ENCODE measurements at places on chromosomes 5 and 9.

DNA sequence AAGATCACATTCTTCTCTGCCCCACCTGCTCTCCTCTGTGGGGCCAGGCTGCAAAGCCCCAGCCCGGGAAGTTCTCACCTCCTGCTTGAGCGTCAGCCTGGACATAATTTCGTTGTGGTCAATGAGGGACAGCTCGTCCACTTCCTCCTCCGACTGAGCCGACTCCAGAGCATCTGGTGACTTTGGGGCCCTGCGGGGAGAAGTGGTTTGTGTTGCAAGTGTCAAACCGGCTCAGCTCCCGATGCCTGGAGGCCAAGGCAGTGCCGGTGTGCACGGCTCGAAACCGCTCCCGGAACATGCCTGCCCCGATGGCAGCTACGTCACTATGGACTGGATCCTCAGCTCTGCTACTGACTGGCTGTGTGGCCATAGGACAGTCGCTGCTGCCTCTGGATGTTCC is 52.8 kb downstream of the PRRT1B start:
- no peak for DNase-seq

GRCh38 chr5:140298183-140298601 is 4.7 kb downstream of the PFDN1 start:
- no peak for DNase-seq

DNA sequence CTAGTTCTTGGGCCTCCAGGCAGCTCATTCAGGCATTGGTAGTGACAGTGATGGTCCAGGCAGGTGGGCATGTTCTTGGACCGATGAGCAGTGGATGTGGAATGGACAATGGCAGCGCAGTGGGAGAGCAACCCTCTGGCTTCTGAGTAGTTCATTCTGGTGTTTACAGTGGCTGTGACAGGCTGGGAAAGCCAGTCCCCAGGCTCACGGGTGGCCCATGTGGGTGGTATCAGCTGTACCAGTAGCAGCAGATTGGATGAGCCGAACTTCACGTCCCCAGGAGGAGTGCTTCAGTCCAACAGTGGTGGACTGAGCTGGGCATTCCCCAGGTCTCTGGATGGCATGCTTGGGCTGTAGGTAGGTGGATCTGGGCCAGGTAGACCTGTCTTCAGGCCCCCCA is 515.6 kb upstream of the ACO1 start:
- DNase-seq, result no peak

- DNase-seq, result no peak
Measured at GRCh38 chr9:114163517-114163951, 8.2 kb downstream of the COL27A1 start.

- no peak for DNase-seq
Measured at GRCh38 chr5:151706906-151707305, 20.2 kb upstream of the SPARC start.

DNA sequence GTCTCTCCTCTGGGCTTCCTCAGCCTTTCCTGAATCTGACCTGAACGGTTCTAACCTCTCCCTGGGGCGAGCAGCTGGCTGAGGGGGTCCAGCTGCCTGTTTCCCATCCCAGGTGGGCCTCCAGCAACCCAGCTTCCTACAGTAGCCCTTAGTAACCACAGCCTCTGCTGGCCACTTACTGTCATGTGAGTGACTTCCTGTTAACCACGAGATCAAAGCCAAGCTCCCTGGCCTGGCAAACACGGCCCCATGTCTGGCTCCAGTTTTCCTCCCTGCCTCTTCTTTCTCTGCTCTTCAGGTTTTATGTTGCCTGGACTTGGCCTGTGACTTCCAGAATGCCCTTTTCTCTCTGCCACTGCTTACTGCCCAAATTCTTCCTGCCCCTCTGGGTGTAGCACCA is 47.2 kb upstream of the DAB2IP start:
- DNase-seq, result no peak

DNA sequence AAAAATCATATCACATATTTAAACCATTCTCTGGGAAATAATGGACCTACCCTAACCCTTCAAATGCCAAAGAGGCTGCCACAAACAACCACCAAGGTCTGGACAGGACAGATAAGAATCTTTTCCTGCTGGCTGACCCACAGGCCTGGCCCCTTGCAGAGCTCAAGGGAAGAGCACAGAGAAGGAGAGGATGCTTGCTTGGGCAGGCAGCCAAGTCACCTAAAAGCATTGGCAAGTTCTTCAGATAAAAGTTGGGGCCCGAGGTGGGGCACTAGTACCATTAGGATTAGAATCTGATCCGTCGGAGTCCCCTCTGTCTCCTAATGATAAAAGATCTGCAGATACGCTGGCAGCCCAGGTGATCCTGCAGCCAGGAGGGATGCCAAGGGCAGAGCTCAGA is 176.6 kb downstream of the GABBR2 start:
- no peak for DNase-seq

GRCh38 chr9:84773022-84773421 is 103.5 kb downstream of the NTRK2 start:
- DNase-seq, result no peak

GRCh38 chr9:79945016-79945415 is 373.3 kb downstream of the TLE4 start:
- no peak for DNase-seq

DNA sequence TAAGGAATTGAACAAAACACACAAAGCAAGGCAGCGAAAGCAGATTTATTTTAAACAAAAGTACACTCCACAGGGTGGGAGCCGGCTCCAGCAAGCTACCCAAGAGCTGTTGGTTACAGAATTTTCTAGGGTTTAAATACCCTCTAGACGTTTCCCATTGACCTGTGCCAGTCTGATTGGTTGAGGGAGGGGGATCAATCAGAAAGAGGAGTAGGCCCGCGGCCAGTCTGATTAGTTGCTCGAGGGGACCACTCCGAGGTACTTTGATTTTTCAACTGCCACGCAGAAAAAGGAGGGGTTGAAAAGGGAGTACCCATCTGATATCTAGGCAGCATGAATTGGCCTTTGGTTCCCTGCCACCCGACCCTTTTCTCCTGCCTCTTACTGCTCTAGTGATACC is 998 bp downstream of the SRP19 start:
- DNase-seq, result no peak

DNA sequence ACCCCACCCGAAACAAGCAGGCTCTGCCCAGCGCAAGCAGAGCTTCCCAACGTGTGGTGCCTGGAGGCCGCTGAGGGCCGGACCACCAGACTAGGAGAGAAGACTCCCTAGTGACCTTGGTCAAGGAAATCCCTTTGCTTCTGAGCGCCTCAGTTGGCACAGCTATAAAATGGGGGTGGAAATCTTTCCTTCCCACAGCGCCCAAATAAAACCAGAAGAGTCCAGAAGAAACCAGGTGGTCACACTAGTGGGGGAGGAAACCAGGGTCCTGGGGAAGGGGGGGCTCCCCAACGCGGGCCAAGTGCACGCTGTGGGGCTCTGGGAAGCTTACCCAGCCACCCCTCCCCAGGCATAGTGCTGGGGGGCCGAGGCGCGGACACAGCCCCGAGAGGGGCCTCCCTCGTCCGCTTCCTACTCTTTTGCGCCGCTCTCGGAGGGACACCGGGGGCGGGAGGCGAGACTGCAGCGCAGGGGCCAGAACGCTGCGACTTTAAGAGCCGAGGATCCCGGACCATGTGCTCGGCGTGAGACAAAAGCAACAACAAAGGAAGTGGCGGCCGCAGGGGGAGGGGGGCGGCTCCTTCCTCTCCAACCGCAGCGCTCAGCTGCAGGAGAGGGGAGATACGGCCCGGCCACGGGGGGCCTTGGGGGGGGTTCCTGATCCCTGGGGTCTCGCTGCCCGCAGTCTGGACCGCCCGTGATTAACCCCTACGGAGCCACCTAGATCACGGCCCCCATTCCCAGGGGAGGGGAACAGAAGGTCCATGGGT is 885 bp downstream of the RNF44 start:
- DNase-seq, result no peak

DNA sequence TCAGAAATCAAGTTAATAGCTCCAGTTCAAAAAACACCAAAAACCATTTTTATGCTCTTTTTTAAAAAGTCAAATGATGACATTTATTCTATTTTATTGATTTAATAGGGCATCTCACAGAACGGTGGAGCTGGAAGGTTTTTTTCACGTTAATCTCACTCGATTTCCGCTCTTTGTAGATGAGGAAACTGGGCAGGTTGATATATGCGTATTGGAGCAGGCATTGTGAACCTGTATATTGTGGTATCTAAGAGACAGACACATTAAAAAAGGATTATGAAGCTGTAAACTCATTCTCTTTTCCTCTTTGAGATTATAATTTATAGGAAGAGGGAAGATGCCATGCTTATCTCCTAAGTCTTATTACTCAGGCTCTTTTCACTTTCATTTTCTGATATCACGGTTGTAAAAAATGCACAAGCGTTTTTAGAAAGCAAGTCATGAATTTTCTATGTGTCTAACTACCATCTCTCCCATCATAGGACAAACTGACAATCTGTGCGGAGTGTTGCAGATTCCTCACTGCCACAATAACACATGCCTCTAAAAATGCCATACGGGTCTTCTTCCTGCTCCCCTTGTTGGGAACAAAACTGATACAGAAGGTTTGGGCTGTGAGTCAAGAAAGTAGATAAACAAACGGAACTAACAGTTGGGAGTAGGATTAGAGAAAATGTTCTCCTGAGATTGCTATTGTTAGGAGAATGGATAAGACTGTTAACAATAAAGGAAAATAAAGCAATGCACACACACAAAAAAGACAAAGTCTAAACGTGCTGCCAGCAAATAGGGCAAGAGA is 1997.7 kb downstream of the MAT2B start:
- DNase-seq, result no peak

DNA sequence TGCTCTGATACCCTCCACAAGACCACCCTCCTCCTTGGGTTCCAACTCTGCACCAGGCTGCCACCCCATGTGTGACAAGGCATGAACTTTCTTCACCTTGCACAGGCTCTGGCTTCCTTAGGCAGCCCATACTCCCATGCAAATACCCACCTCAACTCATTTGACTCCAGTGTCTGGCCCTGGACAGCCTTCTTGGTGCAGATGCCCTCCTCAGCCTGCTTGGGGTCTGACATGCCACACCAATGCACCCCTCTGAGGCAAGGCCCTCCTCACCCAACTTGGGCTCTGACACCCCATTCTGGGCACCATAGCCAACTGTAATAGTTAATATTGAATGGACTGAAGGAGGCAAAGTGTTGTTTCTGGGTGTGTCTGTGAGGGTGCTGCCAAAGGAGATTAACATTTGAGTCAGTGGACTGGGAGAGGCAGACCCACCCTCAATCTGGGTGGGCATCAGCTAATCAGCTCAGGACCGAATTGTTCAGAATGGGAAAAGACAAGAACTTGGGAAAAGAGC is 115.0 kb upstream of the EPB41L4A start:
- DNase-seq, result no peak

- no peak for DNase-seq
Measured at GRCh38 chr5:138989720-138990119, 114.6 kb upstream of the LRRTM2 start.

- DNase-seq, result no peak
Measured at GRCh38 chr9:14935964-14936363, 25.7 kb upstream of the FREM1 start.

DNA sequence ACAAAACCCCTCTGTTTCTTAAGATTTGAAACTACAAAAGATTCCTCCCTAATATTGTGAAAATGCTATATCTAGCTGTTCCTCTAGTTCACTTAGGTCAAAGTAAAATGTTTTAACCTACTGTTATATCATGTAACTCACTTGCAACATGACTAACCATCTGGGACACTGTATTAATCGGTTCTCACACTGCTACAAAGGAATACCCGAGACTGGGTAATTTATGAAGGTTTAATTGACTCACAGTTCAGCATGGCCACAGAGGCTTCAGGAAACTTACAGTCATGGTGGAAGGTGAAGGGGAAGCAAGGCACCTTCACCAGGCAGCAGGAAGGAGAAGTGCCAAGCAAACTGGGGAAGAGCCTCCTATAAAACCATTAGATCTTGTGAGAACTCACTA is 34.7 kb downstream of the DIMT1 start:
- no peak for DNase-seq

GRCh38 chr9:33297432-33297831 is 7.1 kb downstream of the NFX1 start:
- no peak for DNase-seq

- DNase-seq, result no peak
Measured at GRCh38 chr9:86669422-86669821, 277.9 kb downstream of the GAS1 start.

- DNase-seq, result no peak
Measured at GRCh38 chr9:121141706-121142105, 60.0 kb downstream of the RAB14 start.

DNA sequence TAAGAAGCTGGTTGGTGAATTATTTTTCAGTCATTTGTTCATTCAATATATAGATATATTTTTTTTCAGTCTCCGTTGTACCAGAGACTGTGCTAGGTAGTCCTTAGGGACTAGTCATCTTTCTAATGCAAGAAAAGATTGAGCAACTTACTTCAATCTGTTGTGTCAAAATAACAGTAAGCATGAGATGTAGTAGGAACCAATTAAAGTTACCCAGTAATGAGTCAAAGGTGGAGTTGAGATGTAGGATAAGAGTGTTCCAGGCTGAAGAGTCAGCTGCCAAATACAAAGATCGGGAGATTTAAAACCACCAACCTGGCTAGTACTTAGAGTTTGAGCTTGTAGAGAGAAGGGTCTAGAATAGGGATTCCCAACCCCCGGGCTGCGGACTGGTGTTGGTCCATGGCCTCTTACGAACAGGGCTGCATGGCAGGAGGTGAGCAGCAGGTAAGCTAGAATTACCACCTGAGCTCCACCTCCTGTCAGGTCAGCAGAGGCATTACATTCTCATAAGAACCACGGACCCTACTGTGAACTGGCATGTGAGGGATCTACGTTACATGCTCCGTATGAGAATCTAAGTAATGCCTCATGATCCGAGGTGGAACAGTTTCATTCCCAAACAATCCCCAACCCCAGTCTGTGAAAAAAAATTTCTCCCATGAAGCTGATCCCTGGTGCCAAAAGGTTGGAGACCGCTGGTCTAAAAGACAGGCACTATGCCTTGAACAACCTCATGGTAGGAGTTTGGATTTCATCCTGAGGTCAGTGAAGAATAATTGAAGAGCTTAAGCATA is 1241.5 kb upstream of the WWC1 start:
- DNase-seq, result no peak

- DNase-seq, result no peak
Measured at GRCh38 chr9:78053627-78054026, 22.0 kb upstream of the GNAQ start.

- DNase-seq, result no peak
Measured at GRCh38 chr5:40775085-40775845, 19.5 kb upstream of the TTC33 start.

- no peak for DNase-seq
Measured at GRCh38 chr5:147432323-147432722, 77.5 kb downstream of the DPYSL3 start.

GRCh38 chr5:29879401-29879800 is 1314.1 kb upstream of the CDH6 start:
- no peak for DNase-seq

DNA sequence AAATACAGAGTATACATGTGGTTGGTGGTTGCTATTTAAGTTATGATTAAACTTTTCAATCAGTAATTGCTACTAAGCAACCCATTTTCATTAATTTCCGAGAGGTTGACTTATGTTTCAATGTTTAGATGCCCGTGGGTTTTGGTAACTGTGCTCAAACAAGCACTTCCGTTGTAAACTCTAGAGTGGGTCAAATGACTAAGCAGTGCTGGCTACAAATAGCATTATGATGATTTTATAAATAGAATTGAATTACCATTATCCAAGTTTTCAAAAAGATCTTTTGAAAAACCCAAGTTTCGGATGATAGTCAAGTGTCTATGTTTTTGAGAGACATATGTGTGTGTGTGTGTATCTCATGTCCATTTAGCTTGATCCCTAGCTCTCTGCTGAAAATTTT is 2369.4 kb upstream of the ACO1 start:
- DNase-seq, result no peak

GRCh38 chr9:127173063-127173462 is 50.6 kb upstream of the ANGPTL2 start:
- DNase-seq, result no peak

GRCh38 chr5:67289763-67290521 is 93.3 kb upstream of the CD180 start:
- no peak for DNase-seq

Data from Panc1 (cell line).